ENCODE measurements at places on chromosomes 12 and 14. TPM values are rescaled to one million over a fixed set of nuclear protein-coding genes. Genes with fewer than 3 reads are reported as not detected.

DDIT3 gene
- 9.4 TPM for total RNA-seq

SLC10A1 gene
- total RNA-seq, result not detected

PAH gene
- not detected for total RNA-seq

NELL2 gene
- not detected for total RNA-seq

P3H3 gene
- 10.9 TPM for total RNA-seq

PLEKHD1 gene
- under 0.01 TPM for total RNA-seq

TSHR gene
- total RNA-seq, result not detected

Measured in dermis lymphatic vessel endothelial cell (primary cell).